ENCODE measurements at places on chromosomes 4 and X. TPM values are rescaled to one million over a fixed set of nuclear protein-coding genes. Genes with fewer than 3 reads are reported as not detected.

LDB2 gene
- total RNA-seq = 57.1 TPM

DNA sequence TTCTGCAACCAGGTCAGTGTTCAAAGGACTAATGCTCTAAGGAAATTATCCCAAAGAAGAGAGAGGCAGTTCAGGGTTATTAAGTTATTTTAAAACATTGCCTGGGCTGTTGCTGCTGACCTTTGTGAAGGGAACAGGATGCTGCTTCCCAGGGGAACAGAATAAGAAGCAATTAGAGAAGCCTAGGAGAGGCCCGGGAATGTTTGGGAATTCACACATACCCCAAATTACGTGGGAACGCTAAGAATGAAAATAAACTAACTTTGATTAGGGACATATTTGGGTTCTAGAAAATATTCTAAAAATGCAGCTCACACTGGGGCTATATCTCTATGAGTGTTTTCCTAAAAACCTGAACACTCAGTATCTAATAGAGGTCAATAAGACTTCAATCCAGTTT is 243.1 kb upstream of the FTHL17 start:
- DNase-seq = no peak

DNA sequence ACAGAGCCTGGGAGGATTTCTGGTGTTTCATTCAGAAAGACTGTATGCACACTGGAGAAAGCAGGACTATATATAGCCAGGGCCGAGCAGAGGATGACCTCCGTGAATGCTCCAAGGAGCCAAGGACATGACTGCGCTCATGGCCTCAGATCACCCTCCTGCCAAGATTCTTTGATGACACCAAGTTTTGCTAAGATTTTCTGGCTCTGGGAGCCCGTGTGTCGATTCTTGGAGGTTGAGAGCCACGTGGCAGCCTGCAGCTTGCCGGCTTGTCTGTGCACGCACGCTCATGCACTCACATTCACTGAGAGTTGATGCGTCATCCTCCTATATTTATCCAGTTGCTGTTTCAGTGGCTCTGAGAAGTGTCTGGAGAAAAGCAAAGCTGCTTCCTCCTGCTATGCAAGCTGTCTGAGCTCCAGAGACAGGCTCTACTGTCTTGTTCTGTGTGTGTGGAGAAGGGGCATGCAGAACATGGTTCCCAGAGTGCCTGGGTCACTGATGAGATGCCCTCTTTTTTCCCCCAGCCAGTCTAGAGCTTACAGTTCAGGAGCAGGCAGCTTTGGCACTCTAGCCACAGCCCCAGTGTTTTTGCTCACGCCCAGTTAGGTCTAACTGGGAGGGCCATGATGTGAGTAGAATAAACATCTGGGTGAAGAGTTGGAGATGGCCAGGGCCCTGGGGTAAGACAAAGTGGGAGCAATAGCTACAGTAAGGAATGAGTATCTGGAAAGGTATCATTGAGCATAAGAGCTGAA is 64.9 kb upstream of the SCOC start:
- DNase-seq = no peak

GRCh38 chr4:48944252-48944651 is 37.7 kb upstream of the OCIAD2 start:
- DNase-seq = no peak

- DNase-seq = no peak
These were observed 18.9 kb downstream of the LEF1 start for GRCh38 chr4:108149588-108150380.

DNA sequence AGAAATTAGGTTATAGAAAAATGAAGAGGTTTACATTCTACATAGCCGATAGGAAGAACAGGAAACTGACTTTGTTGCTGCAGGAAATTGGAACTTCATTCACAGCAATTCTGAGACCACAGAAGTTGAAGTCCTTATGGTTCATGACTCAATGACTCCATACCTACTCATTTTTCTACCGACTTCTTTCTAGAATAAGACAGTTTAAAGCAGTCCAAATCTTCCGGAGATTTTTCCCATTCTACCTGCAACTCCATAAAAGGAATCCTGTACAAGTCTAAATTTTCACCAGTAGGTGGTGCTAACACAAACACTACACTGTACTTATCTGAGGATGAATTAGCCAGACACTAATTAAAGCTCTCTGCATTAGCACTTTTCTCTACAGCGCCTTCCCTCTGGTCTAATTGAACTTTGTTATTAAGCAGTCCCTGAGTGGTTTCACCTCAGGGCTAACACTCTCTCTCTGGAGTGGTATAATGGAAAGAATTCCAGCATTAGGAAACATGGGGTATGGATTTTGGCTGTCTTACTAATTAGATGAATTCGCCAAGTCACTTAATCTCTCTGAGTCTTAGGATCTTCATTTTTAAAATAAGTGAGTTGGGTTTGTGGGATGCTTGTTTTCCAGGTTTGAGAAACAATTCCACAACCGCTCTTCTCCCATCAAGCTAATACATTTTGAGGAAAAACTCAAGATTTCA is 167.9 kb downstream of the SMIM20 start:
- peak; percentile 36 for DNase-seq

DNA sequence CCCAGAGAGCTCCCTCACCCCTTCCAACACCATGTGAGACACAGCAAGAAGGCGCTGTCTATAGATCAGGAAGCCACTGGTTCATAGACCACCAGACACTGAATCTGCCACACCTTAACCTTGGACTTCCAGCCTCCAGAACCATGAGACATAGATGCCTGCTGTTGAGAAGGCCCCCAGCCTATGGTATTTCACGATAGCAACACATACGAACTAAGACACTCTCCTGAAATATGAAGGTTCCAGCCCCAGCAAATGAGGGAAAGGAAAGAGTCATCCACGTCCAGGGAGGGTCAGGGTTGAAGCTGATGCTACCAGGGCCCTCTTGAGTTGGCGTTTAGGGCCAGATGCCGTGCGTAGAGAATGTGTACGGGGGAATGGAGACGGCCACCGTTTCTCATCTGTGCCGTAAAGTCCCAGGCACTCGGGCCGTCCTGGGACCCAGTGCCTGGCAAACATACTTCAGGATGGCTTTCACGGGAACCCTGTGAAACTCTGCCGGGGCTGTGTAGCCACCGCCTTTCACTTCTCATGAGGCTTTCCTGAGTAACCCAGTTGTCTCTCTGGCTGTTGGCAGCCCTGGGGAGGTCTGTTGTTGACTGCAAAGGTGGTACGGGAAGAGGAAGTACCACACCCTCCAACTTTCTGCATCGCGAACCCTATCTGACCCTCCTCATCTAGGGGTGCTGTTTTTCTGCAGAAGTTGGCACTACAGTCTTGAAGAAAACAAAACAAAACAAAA is 17.7 kb upstream of the P2RY8 start:
- DNase-seq = no peak

DNA sequence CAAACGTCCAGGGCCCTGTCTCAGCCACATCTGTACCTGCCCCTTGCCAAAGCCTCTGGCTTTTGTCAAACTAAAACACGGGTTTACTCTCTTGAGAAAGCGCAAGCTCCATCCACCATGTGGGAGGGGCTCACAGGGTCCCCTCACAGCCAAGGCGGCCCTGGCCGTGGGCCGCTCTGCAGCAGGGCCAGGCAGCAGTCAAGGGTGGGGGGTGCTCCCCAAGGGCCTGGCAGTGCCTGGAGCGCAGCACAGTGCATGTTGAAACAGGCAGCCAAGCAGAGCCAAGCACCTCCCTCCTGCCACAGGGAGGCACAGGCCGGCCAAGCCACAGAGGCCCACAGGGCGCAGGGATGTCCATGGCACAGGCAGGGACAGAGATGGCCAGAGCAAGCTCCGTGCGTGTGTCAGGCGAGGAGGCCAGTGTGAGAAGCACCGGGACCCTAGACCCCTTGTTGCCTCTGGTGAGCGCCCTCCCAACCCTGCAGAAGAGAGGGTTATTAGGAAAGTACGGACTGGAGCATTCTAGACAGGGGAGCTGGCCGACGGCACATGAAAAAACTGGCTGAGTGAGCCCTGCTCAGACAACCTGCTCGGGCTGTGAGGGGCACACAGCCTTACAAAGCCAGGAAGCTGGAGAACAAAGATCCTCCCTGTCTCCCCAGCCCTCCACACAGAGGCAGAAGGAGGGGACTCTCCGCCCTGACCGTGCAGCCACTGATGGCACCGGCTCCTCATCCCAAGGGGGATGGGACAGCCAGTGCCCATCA is 39.0 kb downstream of the FAM53A start:
- no peak for DNase-seq

ASB5 gene
- not detected for total RNA-seq

XG gene
- not detected for total RNA-seq

- no peak for DNase-seq
These were observed 24.1 kb upstream of the MTM1 start for GRCh38 chrX:150544222-150544787.

DNA sequence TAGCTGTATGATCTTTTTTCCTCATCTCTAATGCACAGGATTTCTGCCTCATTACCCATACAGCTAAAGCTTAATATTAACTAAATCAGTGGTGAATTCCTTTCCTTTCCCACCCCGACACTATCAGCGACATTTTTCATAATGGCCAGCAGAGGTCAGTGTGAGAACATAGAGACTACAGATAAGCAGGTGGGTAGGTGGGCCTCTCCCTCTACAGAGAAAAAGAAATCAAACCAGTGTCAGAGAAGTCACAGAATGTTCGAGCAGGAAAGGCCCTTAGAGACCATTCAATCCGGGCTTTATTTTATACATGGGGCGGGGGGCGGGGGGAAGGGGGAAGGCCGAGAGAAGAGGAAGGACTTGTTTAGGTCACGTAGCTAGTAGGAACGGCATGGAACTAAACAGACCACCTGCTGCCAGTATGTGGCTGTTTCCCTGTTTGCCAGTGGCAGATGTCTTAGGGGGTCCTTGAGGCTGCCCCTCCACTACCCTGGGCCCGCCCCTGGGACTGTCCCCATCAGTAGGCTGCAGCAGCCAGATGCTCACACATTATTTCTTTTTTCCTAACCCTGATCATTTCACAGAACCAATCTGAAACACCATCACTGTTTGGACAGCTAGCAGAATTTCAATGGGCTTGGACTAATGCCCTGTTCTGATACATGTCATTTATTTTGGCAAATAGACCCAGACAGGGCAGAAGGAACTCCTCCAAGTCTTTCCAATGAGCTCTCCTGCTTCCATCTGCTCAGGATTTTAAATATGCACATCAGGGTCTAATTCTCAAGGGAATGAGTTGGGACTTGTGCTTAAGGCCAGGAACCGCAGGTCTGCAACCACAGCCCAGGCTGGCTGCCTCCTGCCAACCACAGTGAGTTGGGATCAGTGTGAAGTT is 133.4 kb downstream of the ATG4A start:
- DNase-seq = no peak

- DNase-seq = no peak
These were observed 123.4 kb downstream of the MFAP3L start for GRCh38 chr4:169902658-169903345.

DNA sequence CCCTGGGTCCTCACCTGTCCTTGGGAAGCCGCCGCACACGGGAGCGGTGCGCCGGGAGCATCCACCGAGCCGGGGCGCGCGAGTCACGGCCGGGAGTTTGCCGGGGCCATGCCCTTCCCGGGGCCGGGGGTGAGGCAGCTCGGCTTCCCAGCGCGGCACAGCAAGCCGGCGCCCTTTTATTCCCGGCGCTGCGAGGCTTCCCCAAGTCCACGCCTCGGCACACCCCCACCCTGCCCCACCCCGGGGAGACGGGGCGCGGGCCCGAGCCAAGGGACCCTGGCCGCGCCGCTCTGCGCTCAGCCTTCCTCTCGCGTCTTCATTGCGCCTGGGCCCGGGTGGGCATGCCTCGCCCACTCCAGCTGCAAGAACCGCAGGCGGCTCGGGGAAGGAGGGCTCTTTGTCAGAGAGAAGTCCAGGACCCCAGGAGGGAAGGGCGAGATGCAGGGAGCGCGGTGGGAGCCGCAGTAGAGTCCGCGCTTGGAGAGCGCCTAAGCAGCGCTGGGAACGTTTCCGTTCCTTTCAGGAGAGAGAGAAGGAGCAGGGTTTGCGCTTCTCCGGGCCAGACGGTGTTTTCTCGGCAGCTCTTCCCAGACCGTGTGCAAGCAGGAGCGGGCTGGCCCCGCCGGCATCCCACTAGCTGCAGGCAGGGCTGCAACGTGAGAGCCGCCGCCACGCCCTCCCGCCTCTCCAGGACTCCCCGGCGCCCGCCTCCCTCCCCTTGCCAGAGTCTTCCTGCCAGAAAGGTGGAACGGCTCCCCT is at the start of gene MXRA5:
Gene MXRA5 (minus strand): TSS at position 152 of the 759 bp plus-strand sequence. CDS start 2,819 bp downstream, outside the sequence.
- no peak for DNase-seq

LUZP4 gene
- not detected for total RNA-seq

DNA sequence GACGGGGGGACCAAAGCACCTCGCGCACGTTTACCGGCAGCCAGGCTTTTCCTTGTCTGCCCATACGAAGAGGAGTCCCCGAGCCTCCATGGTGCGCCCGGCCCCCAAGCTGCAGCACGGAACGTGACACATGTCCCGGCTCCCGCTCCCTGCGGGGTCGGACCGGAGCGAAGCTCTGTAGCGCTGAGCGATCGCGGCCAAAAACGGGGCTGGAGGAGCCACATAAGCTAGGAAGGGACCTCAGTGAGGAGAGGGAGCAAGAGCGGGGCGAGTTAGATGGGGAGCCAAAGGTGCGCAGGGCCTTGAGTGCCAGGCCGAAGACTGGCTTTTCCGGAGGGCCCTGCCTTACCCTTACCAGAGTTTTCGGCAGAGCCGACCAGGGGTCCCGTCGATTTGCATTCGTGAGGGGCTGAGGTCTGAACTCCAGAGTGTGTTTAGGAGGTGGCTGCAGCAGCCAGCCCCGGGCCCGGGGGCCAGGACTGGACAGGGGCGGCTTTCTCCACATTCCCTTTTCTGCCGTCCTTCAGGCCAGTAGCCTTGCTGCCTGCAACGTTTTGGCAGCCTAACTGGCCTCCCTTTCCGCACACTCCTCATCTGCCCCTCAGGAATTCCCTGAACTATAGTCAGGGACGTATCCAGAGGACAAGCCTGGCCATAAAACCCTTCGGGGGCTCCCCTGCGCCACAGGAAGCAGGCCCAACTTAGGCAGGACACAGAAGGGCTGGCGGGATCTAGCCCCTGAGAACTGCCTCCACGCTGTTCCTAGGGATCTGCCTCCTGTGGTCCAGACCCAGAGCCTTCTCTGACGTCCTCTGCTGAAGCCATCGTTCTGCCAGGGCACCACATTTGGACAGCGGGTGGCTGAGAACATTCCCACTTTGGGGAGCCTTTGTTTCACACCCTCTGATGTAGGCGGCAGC is 689 bp downstream of the SSR4 start:
- no peak for DNase-seq

POU4F2 gene
- total RNA-seq = not detected

- no peak for DNase-seq
These were observed 66.6 kb downstream of the ENOX2 start for GRCh38 chrX:130836447-130836846.

DNA sequence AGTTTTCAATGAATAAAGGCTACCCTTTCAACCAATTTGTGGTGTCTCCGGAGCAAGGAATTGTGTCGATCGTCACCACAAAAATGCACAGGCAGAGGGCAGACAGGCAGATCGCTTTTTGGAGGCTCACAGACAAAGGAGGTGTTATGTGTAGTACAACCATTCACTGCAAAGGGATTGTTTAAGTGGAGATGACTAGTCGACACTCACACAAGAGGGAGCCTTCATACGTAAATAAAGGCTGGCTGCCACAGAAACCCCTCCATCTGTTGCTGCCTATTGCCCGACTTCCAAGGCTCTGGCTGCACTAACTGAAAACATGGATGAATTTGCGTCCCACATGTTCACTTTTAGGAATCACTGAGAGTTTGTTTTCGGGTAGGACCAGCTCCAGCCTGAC is 281.1 kb downstream of the NKX6-1 start:
- DNase-seq = no peak

CPLX1 gene
- total RNA-seq = 0.29 TPM
